ENCODE measurements at places on chromosomes 3 and 15.

DNA sequence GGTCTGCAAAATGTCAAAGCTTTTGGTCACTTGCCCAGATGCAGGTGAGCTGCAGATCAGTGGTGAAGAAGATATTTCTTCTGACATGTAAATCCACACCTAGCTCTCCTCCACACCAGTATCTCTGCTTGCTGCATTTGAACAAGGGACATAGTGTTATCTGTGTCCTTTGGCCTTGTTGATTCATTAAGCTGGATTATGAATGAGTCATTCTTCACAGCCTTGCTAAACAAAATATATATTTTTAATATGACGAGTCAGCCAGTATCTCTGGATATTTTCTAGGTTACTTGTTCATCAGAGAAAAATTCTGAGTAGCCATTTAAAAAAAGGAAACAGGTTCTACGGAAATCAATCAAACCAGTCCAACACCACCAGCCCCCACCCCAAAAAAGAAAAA lies 190.6 kb upstream of the ADAMTS9 start:
- no peak for DNase-seq

GRCh38 chr3:186506857-186507256 lies 37.3 kb downstream of the CRYGS start:
- no peak for DNase-seq

GRCh38 chr15:75661100-75661755 lies 13.5 kb downstream of the SNX33 start:
- DNase-seq, result no peak

DNA sequence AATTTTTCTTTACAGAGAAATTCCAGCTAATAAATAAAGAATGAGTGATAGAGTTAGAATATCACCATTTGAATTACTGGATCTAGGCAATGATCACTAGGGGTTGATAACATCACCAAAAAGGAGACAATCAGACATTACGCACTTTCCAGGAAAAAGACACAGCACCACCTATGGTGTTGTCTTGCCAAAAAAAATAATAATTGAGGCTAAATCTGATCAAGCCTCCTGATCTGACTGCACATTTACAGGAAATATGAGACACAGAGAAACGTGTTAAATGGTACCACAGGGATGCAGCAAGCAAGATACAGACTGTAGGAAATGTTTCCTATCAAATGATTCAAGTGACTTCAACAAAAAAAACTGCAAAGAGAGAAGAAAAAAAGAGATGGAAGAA lies 92.8 kb downstream of the EOMES start:
- DNase-seq, result no peak

DNA sequence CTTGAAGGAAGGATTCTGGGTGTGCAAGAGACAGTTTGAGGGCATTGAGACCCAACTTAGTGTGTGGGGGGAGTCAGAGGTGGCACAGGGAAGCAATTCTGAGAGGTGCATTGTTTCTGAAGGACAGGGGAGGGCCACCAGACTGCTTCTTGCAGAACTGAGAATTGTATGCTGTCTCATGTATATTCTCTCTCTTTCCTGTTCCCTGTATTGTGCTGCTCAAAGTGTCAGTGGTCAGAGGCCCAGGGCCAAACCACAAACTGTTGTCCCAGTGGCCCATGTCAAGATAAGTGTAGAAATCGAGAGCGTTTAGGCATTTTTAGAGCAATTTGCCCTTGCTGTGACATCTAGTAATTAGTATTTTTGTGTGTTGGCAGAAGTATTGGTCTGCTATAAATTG lies 567.1 kb downstream of the EDEM1 start:
- DNase-seq, result no peak

DNA sequence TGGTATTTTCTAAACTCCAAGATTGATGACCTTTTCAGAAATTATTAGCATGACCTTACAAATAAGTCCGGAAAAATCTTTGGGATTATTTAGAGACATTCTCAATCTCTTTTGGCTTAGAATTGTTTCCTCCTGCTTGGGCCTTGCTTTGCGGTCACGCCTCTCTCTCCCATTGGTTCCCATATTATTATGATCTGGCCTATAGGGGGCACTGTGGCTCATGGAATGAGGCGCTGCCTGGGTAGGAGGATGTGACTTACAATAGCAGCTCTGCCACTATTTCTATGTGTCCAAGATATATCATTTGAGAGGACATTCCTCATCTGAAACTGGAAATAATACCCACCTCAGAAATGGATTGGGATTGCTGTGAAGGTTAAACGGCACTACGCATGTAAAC lies 464.9 kb downstream of the MFSD1 start:
- peak; percentile 63 for DNase-seq

DNA sequence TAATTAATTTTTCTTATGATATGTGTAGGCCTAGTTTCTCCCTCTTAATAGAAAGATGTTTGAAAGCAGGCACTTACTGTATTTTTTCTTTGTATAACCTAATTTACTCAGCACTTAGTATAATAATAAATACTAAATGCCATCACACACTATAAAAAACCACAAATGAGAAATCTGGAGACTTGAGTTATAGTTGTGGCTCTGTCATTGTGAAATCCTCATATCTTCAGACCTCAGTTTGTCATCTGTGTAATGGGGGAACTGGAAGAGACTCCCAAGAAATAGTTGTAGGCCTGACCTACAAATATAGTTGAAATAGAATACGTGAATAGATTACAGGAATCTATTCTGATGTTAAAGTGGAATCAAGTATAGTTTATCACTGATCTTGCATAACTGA lies 287.6 kb upstream of the DPH6 start:
- DNase-seq, result no peak

GRCh38 chr3:20059929-20060328 lies 19.7 kb downstream of the KAT2B start:
- DNase-seq, result no peak

GRCh38 chr3:58565621-58566397 lies 11.4 kb downstream of the FAM107A start:
- no peak for DNase-seq

- DNase-seq, result peak; percentile 11
Observed at GRCh38 chr15:92226020-92226612, 167.6 kb upstream of the ST8SIA2 start.

DNA sequence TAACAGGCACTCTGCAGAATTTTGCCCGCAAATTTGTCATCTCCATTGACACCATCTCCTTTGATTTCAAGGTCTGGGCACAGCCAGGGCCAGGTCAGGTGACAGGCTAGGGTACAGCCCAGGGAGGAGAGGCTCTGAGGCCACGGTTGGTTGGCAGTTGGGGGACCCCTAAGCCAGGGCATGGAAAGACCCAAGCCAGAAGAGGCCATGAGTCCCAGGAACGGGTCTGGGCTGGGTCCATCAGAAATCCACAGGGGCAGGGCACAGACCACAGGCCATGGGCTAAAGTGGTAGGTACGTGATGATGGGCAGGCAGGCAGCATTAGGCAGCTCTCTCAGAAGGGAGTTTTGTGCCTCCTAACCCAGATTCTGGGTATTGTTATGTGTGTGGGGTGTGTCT lies 45.8 kb downstream of the SEMA3G start:
- DNase-seq, result no peak

- DNase-seq, result peak; percentile 84
Observed at GRCh38 chr15:51227940-51228732, 110.3 kb downstream of the CYP19A1 start.

DNA sequence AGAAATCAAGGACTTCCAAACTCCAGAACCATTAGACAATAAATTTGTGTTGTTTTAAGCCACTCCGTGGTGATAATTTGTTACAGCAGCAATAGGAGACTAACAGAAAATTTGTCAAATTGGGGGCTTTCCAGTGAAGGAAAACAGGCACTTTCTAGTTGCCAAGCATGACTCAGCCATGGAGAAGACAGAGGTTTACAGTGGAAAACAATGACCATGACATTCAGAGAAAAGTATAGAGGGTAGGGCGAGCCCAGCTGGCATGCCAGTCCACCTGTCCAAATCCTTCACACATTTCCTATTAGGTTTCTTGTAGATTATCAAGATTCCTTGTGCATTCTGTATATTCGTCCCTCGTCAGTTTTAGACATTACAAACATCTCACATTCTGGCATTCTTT lies 24.9 kb downstream of the SLCO2A1 start:
- no peak for DNase-seq

- no peak for DNase-seq
Observed at GRCh38 chr3:50472958-50473357, 30.5 kb downstream of the CACNA2D2 start.

DNA sequence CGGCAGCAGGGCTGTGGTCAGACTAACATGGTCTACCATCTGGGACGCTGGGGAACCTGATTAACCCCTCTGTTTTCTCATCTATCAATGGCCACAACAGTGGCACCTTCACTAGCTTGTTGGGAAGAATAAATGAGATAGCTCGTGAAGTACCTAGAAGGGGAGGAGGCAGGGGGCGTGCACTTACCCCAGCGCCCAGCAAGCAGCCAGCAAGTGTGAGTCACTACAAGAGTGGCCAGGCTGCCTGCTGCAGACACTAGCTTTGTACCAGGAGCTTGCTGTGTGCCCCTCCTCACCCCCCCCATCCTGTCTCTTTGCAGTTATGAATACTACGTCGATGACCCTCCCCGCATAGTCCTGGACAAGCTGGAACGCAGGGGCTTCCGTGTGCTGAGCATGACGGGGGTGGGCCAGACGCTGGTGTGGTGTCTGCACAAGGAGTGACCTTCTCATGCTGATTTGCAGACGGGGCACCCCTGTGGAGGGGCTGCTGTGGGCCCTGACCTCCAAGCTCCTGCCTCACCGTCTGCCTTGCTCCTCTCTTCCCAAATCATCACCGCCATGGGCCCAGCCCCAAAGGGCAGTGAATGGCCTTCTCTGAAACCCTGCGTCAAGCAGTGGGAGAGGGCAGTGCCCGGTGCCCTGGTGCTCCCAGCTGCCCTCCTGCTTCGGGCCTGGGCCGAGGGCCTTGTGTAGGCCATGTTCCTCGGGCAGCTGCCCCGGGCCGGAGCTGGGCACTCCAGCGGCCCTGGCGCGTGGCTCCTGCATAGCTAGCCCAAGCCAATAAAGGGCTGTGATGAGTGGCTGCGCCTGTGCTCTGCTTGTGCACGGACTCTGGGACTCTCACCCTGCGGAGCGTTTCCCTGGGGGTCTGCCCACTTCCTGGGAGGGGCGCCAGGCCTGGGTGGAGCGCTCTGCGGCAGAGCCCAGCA lies 2.6 kb upstream of the C15orf62 start:
- DNase-seq, result peak; percentile 51

DNA sequence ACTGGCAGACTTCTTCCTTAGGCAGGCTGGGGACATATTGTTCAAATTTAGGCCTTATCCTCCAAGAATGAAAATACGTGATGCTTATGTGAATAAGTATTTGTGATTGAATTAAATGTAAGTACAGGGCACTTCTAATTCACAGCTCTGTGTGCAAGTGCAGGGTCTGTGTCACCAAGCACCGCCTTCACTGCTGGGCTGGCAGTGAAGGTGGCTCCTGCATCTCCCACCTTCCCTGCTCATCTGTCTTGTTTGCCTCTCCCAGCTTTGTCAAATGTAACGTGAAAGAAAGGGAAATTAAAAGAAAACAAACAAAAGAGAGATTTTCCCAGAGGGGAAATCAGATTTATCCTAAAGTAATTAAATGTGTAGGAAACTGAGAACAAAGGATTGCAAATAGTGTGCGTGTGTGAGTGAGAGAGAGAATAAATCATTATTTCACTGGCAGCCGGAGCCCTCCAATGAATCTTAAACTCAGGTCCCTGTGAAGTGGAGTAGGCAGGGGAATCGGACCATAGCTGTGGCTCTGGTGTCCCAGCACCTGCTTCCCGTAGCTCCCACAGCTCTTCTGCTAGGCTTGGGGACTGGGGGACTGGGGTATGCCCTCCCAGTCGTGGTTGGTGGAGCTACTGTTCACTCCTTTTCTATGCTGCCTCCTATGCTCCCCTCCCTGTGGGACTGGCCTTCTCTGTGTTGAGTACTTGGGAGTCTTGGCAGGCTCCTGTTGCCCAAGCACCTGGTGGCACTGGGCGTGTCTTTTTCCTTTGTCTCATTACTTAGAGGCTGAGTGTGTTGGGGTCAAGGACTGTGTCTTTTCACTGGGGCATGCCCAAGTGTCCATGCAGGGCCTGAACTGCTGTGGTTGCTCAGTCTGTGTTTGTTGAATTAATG lies 222.2 kb downstream of the EPHB1 start:
- no peak for DNase-seq

DNA sequence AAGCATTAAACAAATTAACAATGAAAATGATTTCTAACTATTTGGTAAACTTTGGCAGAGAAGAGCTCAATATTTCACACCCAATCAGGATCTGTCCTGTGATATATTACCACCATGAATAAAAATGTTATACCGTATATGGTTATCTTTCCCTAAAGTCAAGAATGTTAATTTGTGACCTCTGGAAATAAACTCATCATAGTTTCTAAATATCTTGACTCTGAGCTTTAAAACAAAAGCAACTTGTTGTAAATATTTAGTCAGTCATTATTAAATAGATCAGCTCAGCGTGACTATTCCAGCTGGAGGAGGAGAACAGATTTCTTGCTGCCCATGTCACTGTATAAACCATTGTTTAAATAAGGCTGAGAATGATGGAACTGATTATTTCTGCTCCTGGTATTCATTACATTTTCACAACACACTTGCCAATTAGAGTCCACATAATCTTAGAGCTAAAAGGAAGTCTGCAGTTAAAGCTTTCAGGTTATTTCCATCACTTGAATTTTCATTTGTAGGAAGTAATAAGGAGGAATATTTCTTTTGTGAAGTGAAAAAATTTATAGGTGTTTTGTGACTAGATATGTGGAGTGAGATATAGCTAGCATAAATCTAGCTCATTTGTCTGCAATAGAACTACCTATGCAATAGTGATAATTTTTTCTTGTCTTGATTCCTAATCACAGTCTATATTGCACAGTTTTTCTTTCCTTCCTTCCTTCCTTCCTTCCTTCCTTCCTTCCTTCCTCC lies 106.5 kb upstream of the P2RY1 start:
- peak; percentile 87 for DNase-seq

GRCh38 chr15:73357999-73358665 lies 10.6 kb downstream of the HCN4 start:
- DNase-seq, result no peak

DNA sequence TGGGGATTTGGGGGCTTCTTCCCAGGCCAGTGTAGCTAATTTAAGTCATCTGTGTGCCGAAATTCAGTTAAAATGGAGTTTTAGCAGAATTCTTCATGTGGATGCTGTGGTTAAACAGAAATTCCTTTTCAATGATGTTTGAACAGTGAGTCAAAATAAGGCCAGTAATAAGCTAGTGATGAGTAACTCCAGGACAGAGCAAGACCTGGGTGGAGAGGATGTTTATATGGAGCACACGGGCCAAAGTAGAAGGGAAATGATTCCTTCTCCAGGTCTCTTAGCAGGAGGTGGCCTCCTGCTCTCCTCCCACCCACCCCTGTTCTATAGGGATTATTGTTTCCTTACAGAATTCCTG lies 31.9 kb upstream of the UACA start:
- no peak for DNase-seq

GRCh38 chr15:72824112-72824511 lies 40.6 kb upstream of the ADPGK start:
- no peak for DNase-seq

GRCh38 chr3:86987421-86987715 lies 3.6 kb downstream of the VGLL3 start:
- no peak for DNase-seq

- peak; percentile 87 for DNase-seq
Observed at GRCh38 chr3:61688307-61688984, 127.1 kb downstream of the PTPRG start.

- no peak for DNase-seq
Observed at GRCh38 chr3:62823461-62824050, 51.7 kb downstream of the CADPS start.

- DNase-seq, result no peak
Observed at GRCh38 chr3:53624061-53624857, 129.8 kb downstream of the CACNA1D start.

Measured in A673 (cell line).